ENCODE measurements at places on chromosomes 5 and 9. TPM values are rescaled to one million over a fixed set of nuclear protein-coding genes. Genes with fewer than 3 reads are reported as not detected.

GRCh38 chr5:168870910-168871309 is 291.7 kb upstream of the PANK3 start:
- H3K4me3 ChIP-seq, result no peak overlapping the region
- H3K36me3 ChIP-seq, result no peaks in the 10 kb centered on the region
- no peak overlapping the region for H3K27ac ChIP-seq
- DNase-seq, result no peak

GRCh38 chr9:100219347-100219746 is 120.3 kb downstream of the INVS start:
- H3K4me3 ChIP-seq, result no peak overlapping the region
- DNase-seq, result no peak
- no peaks in the 10 kb centered on the region for H3K4me1 ChIP-seq

DNA sequence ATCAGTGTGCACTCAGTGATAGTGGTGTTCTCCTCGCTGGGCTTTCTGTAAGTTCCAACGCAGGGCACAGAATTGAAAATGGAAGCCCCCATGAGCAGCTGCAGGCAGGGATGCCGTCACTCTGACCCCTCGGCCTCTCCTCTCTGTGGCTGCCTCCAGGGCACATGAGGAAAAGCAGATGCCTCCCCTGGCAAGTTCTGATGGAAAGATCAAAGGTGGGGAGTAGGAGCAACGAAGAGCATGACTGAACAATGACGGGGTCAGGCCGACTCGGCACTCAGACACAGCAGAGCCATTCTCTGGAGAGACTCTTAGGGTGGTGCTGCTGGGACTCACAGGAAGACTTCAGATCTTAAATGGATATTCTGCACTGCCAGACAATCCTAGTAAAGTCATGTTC is 65.6 kb upstream of the CKMT2 start:
- H3K4me3 ChIP-seq, result no peak overlapping the region
- H3K27ac ChIP-seq, result no peak overlapping the region
- no peaks in the 10 kb centered on the region for H3K4me1 ChIP-seq
- H3K27me3 ChIP-seq, result no peaks in the 10 kb centered on the region

GRCh38 chr9:94950040-94950578 is 223.6 kb downstream of the AOPEP start:
- no peak overlapping the region for H3K4me3 ChIP-seq
- no peaks in the 10 kb centered on the region for H3K36me3 ChIP-seq
- peaks cover 25% of the 10 kb centered on the region for H3K4me1 ChIP-seq
- H3K27me3 ChIP-seq, result no peaks in the 10 kb centered on the region
- no peak overlapping the region for H3K27ac ChIP-seq
- no peak for DNase-seq

GRCh38 chr9:112796485-112796884 is 45.9 kb downstream of the SNX30 start:
- no peak for DNase-seq
- H3K4me1 ChIP-seq, result no peaks in the 10 kb centered on the region
- no peaks in the 10 kb centered on the region for H3K27me3 ChIP-seq
- no peak overlapping the region for H3K27ac ChIP-seq
- no peak overlapping the region for H3K4me3 ChIP-seq
- H3K36me3 ChIP-seq, result no peaks in the 10 kb centered on the region

DNA sequence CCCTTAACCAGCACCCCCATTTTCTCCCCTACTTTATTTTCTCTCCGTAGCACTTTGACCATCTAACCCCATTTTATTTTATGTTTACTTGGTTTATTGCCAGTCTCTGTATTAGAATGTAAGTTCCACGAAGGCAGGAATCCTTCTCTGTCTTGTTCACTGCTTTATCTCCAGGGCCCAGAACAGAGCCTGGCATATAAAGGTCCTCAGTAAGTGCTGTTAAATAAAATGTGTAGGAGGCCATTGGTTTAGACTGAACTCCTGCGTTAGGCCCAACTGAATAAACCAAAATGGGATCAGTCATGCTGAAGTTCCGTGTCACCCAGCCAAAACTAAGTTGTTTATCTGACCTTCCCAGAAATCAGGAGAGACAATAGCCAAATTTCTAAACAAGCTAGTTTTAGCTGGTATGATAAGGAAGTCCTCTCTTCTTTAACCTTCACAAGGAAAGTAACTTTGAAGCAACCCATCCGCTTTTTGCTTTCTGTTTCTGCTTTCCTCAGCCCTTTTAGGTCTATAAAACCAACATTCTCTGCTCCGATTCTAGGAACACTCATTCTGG is 29.0 kb upstream of the CCNJL start:
- DNase-seq, result no peak
- no peaks in the 10 kb centered on the region for H3K36me3 ChIP-seq

Gene MEGF10
- total RNA-seq, result 1.1 TPM

DNA sequence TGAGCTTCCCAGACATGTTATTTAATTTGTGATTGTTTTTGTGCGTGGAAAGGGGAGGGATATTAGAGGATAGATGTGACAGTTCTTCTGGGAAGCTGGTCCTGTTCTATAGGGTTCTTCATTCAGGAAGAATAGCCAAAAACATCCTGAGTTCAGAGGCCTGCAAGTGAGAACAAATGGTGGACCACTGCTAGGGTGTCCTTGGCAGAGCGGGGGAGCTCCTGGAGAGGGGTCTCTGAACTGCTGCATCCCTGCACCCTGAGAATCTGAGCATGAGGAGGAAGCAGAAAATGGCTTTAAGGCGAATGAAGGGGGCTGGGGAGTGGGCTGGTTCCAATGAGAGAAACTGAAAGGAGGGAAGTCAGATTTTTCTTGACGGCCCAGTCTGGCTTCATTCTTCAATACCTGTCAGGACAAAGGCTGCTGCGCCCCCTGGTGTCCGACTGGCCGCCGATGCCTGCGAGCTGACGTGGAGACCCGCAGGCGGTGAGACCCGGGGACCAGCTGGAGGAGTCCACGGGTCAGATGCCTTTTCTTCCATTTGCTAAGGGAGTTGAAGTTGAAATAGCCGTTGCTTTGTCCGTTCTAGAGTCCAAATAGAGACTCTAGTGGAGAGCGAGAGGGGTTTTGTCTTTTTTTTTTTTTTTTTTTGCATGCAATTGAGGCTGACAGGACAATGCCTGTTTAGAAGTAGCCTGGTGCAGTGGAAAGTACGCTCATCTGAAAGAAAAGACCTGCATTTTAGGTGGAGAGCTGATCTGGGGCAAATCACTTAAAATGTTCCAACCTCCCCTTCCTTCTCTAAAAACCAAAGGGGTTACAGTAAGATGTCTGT is 39.5 kb upstream of the NFIB start:
- no peaks in the 10 kb centered on the region for H3K36me3 ChIP-seq
- H3K4me3 ChIP-seq, result no peak overlapping the region
- no peaks in the 10 kb centered on the region for H3K4me1 ChIP-seq
- H3K27me3 ChIP-seq, result peaks cover 52% of the 10 kb centered on the region

Gene COL15A1
- total RNA-seq, result 13.2 TPM

Gene ESM1
- total RNA-seq, result 0.38 TPM

GRCh38 chr9:103615994-103616393 is 478.1 kb upstream of the SMC2 start:
- H3K4me3 ChIP-seq, result no peak overlapping the region
- H3K36me3 ChIP-seq, result no peaks in the 10 kb centered on the region

GRCh38 chr5:10124287-10124686 is 125.4 kb downstream of the ATPSCKMT start:
- no peak overlapping the region for H3K4me3 ChIP-seq
- no peaks in the 10 kb centered on the region for H3K36me3 ChIP-seq
- no peak overlapping the region for H3K27ac ChIP-seq
- no peaks in the 10 kb centered on the region for H3K4me1 ChIP-seq

Gene ITGA1
- 9.5 TPM for total RNA-seq

Gene PTGR1
- total RNA-seq, result 8.0 TPM

Gene SLC6A7
- under 0.01 TPM for total RNA-seq

GRCh38 chr5:52906845-52907244 is 82.3 kb upstream of the ITGA2 start:
- H3K36me3 ChIP-seq, result no peaks in the 10 kb centered on the region
- no peaks in the 10 kb centered on the region for H3K4me1 ChIP-seq
- H3K4me3 ChIP-seq, result no peak overlapping the region

Gene FOXD4L5
- total RNA-seq, result 0.09 TPM

- no peaks in the 10 kb centered on the region for H3K4me1 ChIP-seq
- no peak overlapping the region for H3K27ac ChIP-seq
- H3K36me3 ChIP-seq, result no peaks in the 10 kb centered on the region
- H3K4me3 ChIP-seq, result no peak overlapping the region
- DNase-seq, result no peak
Observed at GRCh38 chr9:35179347-35180280, 17.8 kb downstream of the UNC13B start.

- DNase-seq, result no peak
- no peaks in the 10 kb centered on the region for H3K27me3 ChIP-seq
- H3K36me3 ChIP-seq, result no peaks in the 10 kb centered on the region
- H3K27ac ChIP-seq, result no peak overlapping the region
Observed at GRCh38 chr5:137845472-137845871, 22.2 kb upstream of the MYOT start.
